Lower lobe of right lung (tissue), 2 donors: ENCODE measurements at places on chromosomes 7 and 10. TPM values are rescaled to one million over a fixed set of nuclear protein-coding genes. Genes with fewer than 3 reads are reported as not detected.

DNA sequence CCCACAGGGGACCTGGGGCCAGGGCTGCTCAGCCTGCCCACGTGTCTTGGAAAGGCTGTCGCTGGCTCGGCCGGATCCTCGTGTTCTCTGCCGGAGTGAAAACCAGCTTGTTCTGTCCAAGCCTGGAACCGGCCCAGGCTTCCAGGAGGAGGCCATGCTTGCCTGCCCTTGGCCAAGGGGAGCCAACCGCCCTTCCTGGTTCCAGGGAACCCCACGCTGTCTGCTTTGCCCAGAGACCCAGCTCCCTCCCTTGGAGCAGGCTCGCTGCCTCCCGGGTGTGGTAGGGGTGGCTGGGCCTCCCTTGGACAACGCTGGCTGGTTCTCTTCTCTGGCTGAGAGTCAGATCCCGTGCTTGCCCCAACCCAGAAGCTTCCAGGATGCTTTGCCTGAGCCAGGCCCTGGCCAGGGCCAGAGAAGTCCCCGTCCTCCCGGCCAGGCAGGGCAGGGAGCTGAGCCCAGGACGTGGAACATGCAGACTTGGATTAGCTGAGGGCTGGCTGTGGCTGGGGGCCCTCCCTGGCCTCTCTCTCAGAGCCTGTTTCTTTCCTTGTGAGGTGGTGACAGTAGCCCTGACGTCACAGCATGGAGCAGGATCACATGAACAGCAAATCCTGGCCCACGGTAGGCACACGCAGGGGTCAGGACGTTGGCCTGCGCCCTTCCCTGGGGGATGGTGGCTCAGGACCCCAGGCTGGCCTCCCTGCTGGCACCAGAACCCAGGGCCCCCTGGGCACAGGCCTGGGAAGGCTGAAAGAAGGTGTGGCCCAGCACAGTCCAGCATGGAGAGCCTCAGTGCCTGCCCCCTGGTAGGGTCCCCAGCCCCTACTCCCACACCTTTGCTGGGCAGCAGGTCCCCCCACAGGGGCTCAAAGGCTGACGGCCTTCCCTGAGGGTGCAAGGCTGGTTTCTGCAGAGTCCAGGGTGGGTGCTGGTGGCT is 67.5 kb downstream of the PWWP2B start:
- no peak overlapping the region for H3K4me3 ChIP-seq
- no peaks in the 10 kb centered on the region for H3K27me3 ChIP-seq
- no peaks in the 10 kb centered on the region for H3K36me3 ChIP-seq
- peaks cover 34% of the 10 kb centered on the region for H3K4me1 ChIP-seq
- H3K27ac ChIP-seq = peak overlapping the region; percentile 80
- DNase-seq = peak; percentile 68

- no peak overlapping the region for H3K27ac ChIP-seq
- H3K4me3 ChIP-seq = no peak overlapping the region
- no peaks in the 10 kb centered on the region for H3K27me3 ChIP-seq
- H3K4me1 ChIP-seq = no peaks in the 10 kb centered on the region
- DNase-seq = no peak
- no peaks in the 10 kb centered on the region for H3K36me3 ChIP-seq
Observed at GRCh38 chr10:43771675-43772074, 123.0 kb upstream of the ZNF32 start.

The CNNM1 gene
- 0.35 TPM for total RNA-seq

The CLDN3 gene
- 12.8 TPM for total RNA-seq
